ENCODE measurements at places on chromosomes 3 and 15. TPM values are rescaled to one million over a fixed set of nuclear protein-coding genes. Genes with fewer than 3 reads are reported as not detected.
A peak's percentile ranks its signal among the peaks of the same experiment; 100 is the strongest.

- no peak for DNase-seq
Measured at GRCh38 chr15:58889363-58889762, 44.1 kb downstream of the SLTM start.

GRCh38 chr3:105830836-105831235 lies 38.0 kb downstream of the CBLB start:
- DNase-seq, result no peak

DNA sequence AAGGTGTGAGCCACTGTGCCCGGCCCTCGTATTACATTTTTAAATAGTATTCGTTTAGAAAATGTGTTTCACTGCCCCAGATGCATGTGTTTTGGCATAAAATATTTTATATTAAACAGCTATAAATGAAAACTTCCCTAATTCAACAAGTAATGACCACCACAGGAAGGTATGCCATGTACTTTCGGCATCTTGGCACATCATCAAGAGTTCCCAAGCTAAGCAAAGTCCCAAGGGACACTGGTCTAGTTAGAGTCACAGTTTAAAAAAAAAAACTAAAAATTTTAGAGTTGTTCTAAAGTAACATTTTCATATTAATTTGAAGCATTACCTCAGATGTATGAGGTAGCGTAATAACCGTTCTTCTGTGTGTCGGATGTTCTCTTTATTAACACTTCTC lies 15.6 kb upstream of the ARPP19 start:
- DNase-seq, result no peak

The PRICKLE2 gene
- 3.2 TPM for total RNA-seq

DNA sequence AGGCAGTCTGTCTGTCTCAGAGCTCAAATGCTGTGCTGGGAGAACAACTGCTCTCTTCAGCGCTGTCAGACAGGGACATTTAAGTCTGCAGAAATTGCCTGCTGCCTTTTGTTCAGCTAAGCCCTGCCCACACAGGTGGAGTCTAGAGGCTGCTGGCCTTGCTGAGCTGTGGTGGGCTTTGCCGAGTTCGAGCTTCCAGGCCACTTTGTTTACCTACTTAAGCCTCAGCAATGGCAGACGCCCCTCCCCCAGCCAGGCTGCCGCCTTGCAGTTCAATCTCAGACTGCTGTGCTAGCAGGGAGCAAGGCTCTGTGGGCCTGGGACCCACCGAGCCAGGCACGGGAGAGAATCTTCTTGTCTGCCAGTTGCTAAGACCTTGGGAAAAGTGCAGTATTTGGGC lies 25.0 kb upstream of the RPP14 start:
- DNase-seq, result no peak

DNA sequence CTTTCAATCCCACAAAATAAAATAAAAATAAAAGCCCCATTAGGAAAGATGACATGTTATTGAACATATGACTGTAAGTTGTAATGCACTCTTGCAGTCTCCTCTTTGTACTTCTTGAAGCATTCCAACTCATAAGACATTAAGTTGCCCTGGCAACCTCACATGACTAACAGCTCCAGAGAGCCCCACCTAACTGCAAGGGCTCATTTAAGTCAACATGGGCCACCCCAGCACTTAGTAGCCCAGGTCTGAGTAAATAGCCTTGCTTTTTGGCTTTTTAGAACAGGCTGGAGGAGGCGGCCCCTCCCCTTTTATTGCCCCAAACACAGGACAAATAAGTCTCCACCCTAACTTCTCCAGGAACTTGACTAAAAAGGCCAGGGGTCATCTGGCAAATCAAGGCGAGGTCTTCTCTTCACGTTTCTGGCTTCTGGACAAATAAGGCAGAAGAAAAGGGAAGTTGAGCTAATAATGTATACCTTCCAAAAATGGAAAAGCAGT lies 135.1 kb downstream of the TMCO5A start:
- DNase-seq, result peak; percentile 80

GRCh38 chr15:34795267-34796081 lies at the start of gene ACTC1:
Gene ACTC1 (minus strand): TSS chr15:34795549. CDS start chr15:34794808, 741 bp downstream.
- DNase-seq, result peak; percentile 62

GRCh38 chr15:92273723-92274122 lies 120.0 kb upstream of the ST8SIA2 start:
- DNase-seq, result no peak

GRCh38 chr15:69675731-69676130 lies 223.1 kb downstream of the RPLP1 start:
- no peak for DNase-seq

GRCh38 chr3:99648101-99648500 lies 9.7 kb downstream of the COL8A1 start:
- peak; percentile 90 for DNase-seq

- DNase-seq, result no peak
Measured at GRCh38 chr3:69871868-69872267, 127.7 kb upstream of the SAMMSON start.

The IGSF10 gene
- total RNA-seq, result 4.3 TPM

DNA sequence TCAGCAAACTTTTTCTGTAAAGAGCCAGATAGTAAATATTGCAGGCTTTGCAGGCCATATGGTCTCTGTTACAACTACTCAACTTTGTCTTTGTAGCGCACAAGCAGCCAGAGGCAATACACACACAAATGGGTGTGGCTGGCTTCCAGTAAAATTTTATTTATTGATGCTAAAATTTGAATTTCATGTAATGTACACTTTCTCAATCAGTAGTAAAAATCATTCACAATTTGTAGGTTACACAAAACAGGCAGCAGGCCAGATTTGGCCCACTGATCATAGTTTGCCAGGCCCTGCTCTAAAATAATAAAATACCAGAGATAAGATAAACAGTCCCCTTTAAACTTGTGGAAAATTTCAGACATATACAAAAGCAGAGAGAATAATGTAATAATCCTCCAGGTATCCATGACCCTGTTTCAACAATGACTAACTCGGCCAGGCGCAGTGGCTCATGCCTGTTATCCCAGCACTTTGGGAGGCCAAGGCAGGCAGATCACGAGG lies 330.3 kb downstream of the SHQ1 start:
- no peak for DNase-seq

DNA sequence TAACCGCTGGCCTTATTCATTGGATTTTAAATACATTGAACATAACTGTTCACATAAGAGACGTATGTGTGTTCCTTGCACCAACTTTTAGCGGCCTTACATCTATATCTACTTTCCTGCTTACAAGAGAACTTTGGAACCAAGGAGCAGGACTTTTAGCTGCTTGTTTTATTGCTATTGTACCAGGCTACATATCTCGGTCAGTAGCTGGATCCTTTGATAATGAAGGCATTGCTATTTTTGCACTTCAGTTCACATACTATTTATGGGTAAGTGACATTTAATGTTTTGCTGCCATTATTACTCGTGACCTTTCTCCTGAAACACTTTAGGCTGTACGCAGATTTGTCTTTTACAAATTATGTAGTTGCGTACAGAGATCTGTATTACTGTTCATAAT lies 47.1 kb downstream of the STT3B start:
- DNase-seq, result no peak

- DNase-seq, result peak; percentile 20
Measured at GRCh38 chr15:90259524-90259923, 5.9 kb upstream of the NGRN start.

The ULK4 gene
- 9.1 TPM for total RNA-seq

GRCh38 chr3:29363110-29363509 lies 82.2 kb downstream of the RBMS3 start:
- DNase-seq, result peak; percentile 18

- no peak for DNase-seq
Measured at GRCh38 chr15:84908564-84908963, 24.1 kb downstream of the SLC28A1 start.

DNA sequence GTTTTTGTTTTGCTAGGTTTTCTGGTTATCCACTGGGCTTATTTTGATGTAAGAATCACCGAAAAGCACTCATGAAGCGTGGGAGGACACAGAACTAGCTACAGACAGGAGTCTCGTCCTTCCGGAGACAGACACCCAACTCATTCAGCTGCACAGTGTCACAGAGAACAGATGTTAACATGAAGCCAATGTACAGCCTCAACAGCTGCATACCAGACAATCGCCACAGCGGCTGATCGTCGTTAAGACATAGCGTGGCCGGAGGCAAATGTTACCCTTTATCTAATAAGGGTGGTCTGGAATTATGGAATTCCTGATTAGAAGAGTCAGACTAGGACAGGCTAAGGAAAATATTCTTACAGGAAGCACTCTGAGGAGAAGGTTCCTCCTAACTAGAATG lies 1.1 kb upstream of the PYGO1 start:
- no peak for DNase-seq

GRCh38 chr15:98872774-98873173 lies 134.8 kb downstream of the PGPEP1L start:
- no peak for DNase-seq

- no peak for DNase-seq
Measured at GRCh38 chr3:89783341-89783927, 676.0 kb downstream of the EPHA3 start.

The BFSP2 gene
- total RNA-seq, result not detected

The CPNE9 gene
- not detected for total RNA-seq

- DNase-seq, result peak; percentile 95
Measured at GRCh38 chr3:39150803-39151631, 2.4 kb downstream of the CSRNP1 start.

The ST8SIA2 gene
- total RNA-seq, result 1.5 TPM

- peak; percentile 25 for DNase-seq
Measured at GRCh38 chr3:155106119-155106518, 26.0 kb downstream of the MME start.

DNA sequence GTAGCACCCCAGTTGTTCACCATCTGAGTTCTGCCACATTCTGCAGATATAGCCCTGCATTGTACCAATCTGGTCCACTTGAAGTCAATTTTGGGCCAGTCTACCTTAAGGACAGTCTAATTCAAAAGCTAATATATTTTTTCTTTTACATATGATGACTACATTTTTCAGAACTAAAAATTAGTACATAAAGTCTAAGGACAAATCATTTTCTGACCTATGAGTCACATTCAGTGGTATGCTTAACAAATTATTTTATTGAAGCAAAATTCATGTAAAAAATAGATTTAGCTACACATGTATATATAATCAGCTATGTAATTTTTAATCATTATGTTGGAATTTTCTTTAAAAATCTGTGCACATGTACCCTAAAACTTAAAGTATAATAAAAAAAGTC lies 52.1 kb upstream of the IL12A start:
- DNase-seq, result no peak

The SLC28A2 gene
- not detected for total RNA-seq

The FETUB gene
- not detected for total RNA-seq

- DNase-seq, result no peak
Measured at GRCh38 chr3:133874761-133875438, 20.8 kb downstream of the RAB6B start.

- DNase-seq, result no peak
Measured at GRCh38 chr3:48196611-48197010, 8.4 kb upstream of the CDC25A start.

GRCh38 chr3:123757281-123757940 lies 126.7 kb downstream of the MYLK start:
- peak; percentile 96 for DNase-seq

- DNase-seq, result peak; percentile 74
Measured at GRCh38 chr3:151156618-151157216, 46.3 kb downstream of the GPR171 start.

- DNase-seq, result peak; percentile 46
Measured at GRCh38 chr3:194987571-194988494, 283.1 kb downstream of the XXYLT1 start.

GRCh38 chr3:194404365-194405140 lies 5.5 kb upstream of the GP5 start:
- DNase-seq, result peak; percentile 55

DNA sequence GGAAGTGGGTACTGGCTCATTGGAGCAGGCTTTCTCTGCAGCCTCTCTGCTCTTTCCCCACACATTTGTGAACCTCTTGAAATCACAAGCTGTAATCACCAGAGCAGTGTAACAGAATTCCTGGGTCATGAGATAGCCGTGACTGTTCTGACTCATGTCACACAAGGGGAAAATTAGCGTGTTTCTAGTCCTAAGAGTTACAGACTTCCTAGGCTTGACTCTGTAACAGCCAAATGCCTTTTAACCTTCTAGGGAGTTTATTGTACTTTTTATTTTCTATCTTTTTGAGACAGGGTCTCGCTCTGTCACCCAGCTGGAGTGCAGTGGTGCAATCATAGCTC lies 54.7 kb upstream of the TRAK1 start:
- DNase-seq, result peak; percentile 92

GRCh38 chr15:48644467-48644826 lies 1.1 kb downstream of the FBN1 start:
- peak; percentile 58 for DNase-seq

DNA sequence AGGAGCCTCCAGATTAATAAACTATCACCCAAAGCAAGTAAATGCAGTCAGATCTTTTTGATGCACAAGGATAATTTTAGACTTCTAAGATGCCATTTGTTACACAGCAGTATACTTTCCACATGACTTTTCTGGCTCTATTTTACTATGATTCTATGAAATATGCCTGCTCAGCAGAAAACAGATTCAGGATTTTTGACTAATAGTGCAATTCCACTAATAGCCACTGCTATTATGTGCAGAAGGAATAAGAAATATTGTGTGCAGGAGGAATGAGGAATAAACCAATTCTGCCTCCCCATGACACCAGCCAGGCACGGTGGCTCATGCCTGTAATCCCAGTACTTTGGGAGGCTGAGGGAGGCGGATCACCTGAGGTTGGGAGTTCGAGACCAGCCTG lies 11.5 kb upstream of the SPPL2A start:
- DNase-seq, result no peak

- peak; percentile 89 for DNase-seq
Measured at GRCh38 chr3:177041021-177041729, 156.1 kb downstream of the TBL1XR1 start.

The RARB gene
- 40.2 TPM for total RNA-seq

DNA sequence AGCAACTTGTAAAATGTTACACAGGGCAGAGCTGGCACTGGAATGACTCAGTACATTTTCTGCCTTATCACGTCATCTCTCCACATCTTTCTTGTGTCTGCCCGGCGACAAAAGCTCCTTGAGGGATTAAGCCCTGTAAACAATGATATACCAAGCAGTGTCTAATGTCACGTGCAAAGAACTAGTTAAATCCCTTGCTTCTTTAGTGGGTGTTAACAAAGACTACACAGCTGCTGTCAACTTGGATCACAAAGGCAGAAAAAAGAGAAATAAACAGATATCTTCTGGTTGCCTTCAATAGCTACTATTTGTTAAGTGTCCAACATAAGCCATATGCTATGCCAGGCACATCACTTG lies 48.1 kb upstream of the FRMD4B start:
- peak; percentile 75 for DNase-seq

The FEZF2 gene
- not detected for total RNA-seq

All from M059J (cell line).